ENCODE measurements at places on chromosomes 12 and 14.

DNA sequence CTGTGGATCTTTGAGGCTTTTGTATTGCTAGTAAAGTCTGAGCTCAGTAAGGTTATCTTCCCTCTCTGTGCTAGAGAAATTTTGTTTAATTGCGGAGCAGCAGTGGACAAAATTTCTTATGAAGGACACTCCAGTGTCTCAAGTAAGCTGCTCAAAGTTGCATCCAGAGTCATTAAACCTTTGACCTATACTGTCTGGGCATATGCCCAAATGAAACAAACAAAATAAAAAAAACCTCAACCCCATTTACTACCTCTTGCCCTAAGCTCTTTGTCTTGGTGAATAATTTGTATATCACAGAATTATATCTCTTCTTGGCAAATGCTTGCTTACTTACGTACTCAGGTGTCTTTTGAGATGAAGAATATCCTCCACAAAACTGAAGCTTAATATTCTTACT is 465.2 kb downstream of the SOX5 start:
- DNase-seq: no peak

- no peak for DNase-seq
Measured at GRCh38 chr12:31023271-31023724, 50.4 kb upstream of the DDX11 start.

GRCh38 chr14:68633131-68633991 is 159.5 kb downstream of the ZFP36L1 start:
- no peak for DNase-seq

GRCh38 chr12:1509413-1510052 is 84.8 kb downstream of the FBXL14 start:
- no peak for DNase-seq

DNA sequence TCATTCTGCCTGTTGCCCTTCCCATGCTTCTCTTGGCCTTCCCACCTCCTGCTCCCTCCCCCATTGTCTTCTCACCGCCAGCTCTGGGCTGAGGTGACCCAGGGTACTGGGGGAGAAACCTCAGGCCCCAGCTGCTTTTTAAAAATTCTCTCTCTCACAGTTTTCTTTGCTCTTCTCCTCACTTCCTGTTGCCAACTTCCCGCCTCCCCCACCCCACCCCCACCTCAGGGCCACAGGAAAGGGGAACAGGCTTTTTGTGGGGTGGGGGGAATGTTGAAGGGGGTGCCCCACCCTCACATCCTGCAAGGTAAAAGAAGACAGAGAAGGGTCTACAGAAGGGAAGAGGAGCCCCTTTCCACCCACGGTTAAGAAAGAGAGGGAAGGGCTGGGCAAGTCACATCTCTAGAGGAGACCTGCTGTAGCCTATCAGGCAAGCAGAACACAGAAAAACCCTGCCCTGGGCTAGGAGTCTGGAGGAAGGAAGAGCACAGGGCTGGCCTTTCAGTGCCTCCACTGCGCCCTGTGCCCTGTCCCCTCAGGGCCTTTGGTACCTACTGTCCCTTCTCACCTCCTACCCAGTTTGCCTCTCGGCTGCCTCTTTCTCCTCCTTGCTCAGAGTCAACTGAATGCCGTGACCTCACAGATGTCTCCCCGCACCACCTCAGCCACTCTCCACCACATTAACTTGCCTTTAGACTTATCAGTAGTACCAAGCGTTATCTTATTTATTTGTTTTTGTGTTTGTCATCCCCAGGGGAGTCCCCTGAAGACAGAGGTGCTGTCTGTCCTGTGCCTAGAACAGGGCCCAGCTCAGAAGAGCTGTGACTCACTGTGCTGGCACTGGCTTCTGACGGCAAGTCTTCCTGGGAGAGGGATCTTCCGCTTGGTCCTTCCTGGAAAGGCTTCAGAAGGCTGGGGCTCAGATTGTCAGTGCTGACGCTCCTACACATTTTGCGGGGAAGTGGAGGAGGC is 1.7 kb downstream of the ARHGAP9 start:
- no peak for DNase-seq

DNA sequence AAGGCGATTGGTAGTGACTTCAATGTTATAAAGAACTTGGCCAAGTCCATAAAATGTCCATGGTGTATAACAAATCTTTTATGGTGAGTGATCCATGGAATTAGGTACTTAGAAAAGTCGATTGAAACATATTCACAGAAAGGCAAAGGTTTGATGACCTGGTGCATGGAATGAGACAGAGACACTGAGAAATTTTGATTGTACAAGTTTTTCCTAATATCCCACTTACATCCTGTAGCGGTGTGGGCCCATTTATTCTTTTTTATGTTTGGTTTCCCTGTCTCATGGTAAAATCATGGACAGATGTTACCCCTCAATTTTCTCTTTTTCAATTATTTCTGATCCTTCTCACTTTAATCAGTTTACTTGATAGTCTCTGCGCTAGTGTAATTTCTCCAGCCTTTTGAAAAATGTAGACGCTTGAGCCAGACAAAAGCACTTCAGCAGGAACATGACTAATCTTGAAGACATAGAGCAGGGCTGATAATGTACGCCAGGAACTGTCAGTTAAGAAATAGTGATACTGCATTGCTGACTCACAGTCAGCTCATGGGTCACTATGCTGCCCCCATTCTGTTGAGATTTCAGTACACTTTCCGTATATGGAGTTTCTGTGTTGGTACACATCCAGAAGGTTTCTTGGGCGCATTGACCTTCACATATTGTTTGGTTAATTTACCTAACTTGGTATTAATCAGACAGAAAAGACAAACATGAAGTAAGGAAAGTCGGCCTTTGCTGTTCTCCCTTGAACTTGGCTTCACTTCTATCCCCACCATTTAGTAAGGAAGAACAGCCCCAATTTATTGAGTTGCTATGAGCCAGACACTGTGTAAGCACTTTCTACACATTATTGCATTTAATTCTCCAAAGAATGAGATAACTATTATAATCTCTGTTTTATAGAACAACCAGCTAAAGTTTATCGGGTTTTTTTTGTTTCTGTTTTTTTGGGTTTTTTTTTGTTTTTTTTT is 841.7 kb downstream of the DIO2 start:
- no peak for DNase-seq

GRCh38 chr12:75655315-75655806 is 144.0 kb upstream of the KRR1 start:
- DNase-seq: no peak

- no peak for DNase-seq
Measured at GRCh38 chr14:99735189-99736135, 51.4 kb downstream of the CYP46A1 start.

DNA sequence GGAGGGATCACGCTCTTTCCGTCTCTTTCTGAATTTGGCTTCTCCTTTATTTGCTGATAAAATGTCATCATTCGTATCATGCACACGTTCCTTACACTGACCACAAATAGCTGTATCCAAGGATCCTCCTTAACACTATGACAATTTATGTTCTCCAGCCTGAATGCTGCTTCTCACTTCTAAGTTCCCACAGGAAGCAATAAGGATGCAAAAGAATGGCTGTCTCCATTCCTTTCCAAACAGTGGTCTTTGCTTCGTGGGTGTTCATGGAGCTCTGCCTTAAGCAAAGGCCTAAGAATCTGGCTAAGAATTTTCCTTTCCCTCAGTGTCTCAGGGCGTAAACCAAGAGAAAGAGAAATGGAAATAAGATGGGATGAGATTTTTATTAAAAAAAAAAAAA is 200.2 kb downstream of the ITPR2 start:
- DNase-seq: no peak

GRCh38 chr12:48866052-48866711 is 512 bp upstream of the RND1 start:
- no peak for DNase-seq

DNA sequence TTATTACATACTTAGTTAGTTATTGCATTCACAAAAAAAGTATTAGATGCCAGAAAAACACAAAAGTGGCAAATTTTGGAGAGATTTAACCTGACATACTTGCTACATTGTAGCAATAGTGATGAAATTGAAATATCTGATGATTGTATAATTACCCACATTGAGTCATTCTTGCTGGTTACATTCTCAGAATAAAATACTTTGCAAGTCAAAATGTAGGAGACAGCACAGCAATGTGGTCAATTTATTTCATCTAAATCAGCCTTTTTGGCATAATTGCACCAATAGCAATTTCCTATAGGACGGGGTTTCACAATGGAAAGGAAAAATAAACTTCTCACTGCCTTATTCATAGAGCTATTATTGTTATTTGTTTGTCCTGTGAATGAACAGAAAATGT is 125.0 kb upstream of the ETV6 start:
- DNase-seq: no peak

- no peak for DNase-seq
Measured at GRCh38 chr12:62844915-62845314, 90.0 kb downstream of the PPM1H start.

DNA sequence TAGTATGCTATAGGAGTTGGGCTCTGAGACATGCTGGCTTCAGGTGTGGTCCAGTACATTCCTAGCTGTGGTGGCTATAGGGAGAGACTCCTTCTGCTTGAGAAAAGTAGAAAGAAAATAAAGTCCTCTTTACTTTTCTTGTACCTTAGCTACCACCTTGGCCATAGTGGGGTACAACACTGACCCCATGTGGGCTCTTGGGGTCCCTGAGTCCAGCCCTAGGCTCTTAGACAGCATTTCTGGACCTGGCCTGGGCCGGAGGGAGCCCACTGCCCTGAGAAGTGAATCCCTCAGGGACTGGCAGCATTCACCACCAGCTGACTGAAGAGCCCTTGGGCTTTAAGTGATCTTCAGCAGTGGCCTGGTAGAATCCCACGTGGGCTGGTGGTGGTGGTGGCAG is 143.1 kb downstream of the SYT10 start:
- DNase-seq: no peak

DNA sequence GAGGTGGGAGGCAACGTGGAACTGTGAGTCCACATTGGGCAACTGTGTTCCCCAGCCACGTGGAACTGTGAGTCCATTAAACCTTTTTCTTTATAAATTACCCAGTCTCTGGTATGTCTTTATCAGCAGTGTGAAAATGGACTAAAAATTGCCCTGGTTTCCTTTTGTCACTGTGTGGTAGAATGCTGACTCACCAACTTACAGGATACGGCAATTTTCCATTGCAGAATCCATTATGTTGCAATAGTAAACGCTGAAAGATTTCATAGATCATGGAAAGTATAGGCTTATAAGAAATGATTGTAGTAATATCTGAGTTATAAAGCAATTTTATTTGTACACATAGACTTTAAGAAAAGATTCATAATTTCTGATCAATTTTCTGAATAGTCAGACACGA is 93.0 kb downstream of the GTF2A1 start:
- DNase-seq: no peak

DNA sequence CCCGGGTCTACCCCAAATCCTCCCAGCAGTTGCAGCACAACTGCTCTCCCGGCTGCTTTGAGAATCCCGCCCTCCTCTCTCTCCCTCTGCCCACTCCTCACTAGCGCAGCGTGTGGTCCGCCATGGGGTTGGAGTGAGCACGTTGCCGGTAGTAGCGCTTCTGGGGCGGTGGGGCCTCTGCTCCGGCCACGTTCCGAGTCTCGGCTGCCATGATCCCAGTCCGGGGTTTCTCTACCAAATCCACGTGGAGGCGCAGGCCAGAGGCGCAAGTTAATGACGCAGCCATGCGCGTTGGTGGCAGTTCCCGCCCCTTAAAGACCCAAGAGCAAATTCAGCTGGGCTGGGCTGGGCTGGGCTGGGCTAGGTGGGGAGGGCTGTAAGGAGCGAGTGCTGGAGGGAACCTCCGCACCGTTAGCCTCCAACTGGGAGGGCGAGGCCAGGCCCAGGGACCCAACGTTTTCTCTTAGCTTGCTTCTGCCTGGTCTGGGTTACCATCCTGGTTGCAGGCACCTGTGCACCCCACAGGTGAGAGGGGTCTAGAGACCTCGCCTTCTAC is at the start of gene METTL1:
Gene METTL1 (minus strand): TSS at position 233 of the 556 bp plus-strand sequence. CDS start 22 bp downstream, at position 211.
- peak; percentile 91 for DNase-seq

GRCh38 chr12:49260166-49260565 is 4.7 kb upstream of the TUBA1C start:
- no peak for DNase-seq

GRCh38 chr12:101785671-101786070 is 45.1 kb downstream of the GNPTAB start:
- no peak for DNase-seq

DNA sequence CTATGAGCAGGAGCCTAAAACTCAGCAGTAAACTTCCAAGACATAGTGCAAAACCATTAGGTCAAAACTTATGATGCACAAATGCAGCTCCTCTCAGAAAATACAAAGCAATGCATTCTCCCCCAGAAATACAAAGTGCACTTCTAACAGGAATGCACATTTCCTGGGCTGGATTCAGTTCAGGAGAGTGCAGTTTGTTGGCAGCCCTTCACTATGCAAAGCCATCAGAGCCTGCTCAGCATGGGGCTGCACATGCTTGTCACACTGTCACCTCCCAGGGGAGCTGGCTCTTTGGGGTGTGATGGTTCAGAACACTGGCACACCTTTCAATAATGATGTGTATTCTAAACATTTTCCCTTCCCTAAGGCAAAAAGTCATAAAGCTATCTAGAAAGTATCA is 110.4 kb downstream of the KCNK10 start:
- DNase-seq: no peak

- no peak for DNase-seq
Measured at GRCh38 chr14:84533791-84534190, 996.2 kb upstream of the FLRT2 start.

GRCh38 chr12:2509137-2509536 is 285.6 kb upstream of the FKBP4 start:
- DNase-seq: no peak

- no peak for DNase-seq
Measured at GRCh38 chr12:115387467-115387901, 703.5 kb upstream of the TBX3 start.

DNA sequence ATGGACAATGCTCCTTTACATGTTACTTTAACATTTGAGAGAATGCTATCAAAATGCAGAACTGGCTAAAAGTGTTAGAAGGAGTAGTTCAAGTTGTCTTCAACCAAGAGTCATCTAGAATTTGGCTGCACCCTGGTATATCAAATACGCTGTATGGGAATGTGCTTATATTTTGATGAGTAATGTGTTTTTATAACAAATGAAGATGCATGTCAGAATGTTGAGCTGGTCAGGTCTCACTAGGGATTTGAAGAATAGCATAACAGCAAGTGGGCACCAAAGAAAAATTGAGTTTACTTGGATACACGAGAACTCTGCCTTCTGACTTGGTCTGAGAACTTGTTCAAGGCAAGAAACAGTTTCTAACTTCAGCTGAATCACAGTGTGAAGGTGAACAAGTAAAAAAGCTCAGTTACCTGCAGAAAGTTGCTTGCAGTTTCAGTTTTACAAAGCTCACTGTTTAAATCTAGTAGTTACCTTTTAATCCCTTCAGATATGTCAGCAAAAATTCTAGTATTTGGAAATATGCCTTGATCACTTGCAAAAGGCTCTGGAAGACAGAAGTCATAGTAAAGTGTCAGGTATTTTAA is 82.3 kb downstream of the PDE3A start:
- DNase-seq: no peak

DNA sequence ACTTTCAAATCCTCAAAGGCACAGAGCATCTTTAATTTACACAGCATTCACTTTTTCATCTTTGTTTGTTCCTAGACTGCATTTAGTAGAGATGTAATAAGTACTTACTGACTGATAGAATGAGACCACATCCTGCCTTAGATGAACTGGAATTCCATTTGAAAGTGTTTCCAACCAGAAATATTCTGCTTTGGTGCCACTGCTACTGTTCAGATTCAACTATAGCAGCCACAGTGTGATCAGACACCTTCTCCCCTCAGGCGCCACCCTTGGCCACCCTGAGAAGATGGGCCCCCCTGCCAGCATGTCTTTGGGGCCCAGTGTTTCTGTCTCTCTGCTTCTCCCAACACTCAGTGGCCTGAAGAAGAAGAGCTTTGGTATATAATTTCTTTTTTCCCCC is 449.1 kb downstream of the RAD51B start:
- no peak for DNase-seq

- no peak for DNase-seq
Measured at GRCh38 chr12:95395696-95396095, 78.3 kb upstream of the METAP2 start.

Data from activated T-cell treated with anti-CD3 and anti-CD28 coated beads for 48 hours (primary cell).